Pancreas (tissue), 10 donors: ENCODE measurements at places on chromosomes 5 and 9.

DNA sequence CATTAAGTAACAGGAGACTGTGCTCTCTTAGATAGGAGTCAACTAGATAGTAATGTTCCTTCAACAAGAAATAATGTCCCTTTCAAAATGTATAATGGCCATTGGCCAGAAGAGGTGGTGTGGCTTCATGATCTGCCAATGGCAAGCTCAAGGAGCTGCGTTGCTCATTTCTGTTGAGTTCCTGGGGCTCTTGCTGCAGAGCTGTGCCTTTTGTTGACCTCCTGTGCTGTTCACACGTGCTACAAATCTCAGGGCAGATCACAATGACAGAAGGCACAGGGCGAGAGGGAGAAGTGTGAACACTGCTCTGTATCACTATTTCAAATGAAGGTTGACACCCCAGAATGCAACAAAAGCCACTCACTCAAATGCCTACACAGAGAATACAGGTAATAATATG lies 16.0 kb upstream of the TBC1D2 start:
- no peak overlapping the region for H3K4me3 ChIP-seq
- no peaks in the 10 kb centered on the region for H3K27me3 ChIP-seq
- no peaks in the 10 kb centered on the region for H3K36me3 ChIP-seq
- no peak for DNase-seq
- no peaks in the 10 kb centered on the region for H3K4me1 ChIP-seq

- H3K4me1 ChIP-seq = no peaks in the 10 kb centered on the region
- DNase-seq = no peak
- H3K27me3 ChIP-seq = no peaks in the 10 kb centered on the region
- H3K36me3 ChIP-seq = no peaks in the 10 kb centered on the region
These were observed 19.7 kb upstream of the TRAF1 start for GRCh38 chr9:120946259-120946658.

DNA sequence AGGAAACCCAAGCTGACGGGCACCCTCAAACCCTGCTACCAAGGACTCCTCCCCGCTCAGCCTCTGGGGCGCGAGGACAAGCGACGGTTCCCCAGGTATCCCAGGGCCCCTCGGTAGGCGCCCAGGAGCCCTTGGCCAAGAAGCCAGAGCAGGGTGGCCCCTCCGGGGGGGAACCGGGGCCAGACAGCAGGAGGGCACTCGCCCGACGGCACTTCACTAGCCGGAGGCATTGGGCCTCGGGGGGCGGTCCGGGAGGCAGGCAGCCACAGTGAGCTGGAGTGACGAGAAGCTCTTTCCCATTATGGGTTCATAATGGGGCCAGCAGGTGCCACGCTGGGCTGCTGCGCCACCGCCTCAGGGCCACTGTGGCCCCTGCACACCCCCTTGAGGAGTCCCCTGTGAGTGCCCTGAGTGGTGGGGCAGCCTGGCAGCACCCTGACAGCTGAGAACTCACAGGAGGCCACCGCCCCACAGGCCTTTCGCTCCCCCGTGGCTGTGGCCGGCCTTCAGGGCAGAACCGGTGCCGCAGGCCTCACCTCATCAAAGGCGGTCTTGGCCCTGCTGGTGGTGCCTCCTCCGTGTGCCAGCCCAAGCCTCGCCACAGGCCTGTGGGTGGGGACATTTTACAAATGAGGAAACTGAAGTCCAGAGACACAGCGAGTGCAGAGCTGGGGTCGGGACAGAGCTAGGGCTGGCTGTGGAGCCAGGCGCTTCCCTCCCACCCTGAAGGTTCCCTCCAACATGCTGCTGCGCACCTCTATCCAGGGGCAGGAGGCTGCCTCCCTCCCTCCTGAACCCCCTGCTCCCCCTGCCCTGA lies 68.7 kb downstream of the PSMB7 start:
- H3K27me3 ChIP-seq = no peaks in the 10 kb centered on the region
- peaks cover 50% of the 10 kb centered on the region for H3K36me3 ChIP-seq
- no peaks in the 10 kb centered on the region for H3K4me1 ChIP-seq
- no peak overlapping the region for H3K4me3 ChIP-seq

- no peak overlapping the region for H3K27ac ChIP-seq
- H3K27me3 ChIP-seq = no peaks in the 10 kb centered on the region
- DNase-seq = no peak
- H3K4me1 ChIP-seq = peaks cover 3% of the 10 kb centered on the region
These were observed 426.6 kb downstream of the ARHGEF28 start for GRCh38 chr5:74052441-74053221.

DNA sequence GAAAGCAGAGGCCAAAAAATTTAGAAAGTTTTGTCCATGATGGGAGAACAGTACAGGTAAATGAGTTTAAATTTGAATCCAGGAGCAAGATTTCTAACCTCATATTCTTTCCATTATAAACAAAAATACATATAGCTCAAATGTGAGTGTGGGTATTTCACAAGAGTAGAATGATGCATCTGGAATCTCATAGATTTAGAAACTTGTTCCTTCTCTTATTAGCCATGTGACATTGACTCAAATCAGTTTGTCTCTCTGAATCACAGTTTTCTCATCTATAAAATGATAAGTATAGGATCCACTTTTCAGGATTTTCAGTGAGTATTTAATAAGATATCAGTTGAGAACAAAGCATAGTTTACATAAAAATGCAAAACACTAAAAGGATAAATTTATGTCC lies 436.3 kb upstream of the PAPPA start:
- no peak overlapping the region for H3K4me3 ChIP-seq
- DNase-seq = no peak
- no peak overlapping the region for H3K27ac ChIP-seq
- H3K36me3 ChIP-seq = no peaks in the 10 kb centered on the region
- no peaks in the 10 kb centered on the region for H3K4me1 ChIP-seq

DNA sequence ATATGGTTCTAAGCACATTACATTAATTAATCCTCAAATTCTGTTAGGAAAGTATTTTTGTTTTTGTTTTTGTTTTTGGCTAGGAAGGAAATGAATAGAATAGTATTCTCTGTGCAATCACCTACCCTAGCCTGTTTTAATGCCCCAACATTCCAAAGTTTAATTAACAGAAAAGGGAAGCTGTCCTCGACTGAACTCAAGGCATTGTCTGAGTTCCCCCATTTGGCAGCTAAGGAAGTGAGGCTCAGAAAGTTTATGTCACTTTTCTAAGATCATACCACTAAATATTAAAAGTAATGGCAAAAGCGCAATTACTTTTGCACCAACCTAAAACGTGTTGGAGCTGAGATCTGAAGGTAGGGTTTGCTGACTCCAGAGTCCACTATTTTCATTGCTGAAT lies 59.8 kb downstream of the FGF1 start:
- H3K4me1 ChIP-seq = no peaks in the 10 kb centered on the region
- no peak overlapping the region for H3K4me3 ChIP-seq
- H3K36me3 ChIP-seq = no peaks in the 10 kb centered on the region
- no peak for DNase-seq

GRCh38 chr9:129270205-129270604 lies 92.1 kb upstream of the IER5L start:
- no peaks in the 10 kb centered on the region for H3K36me3 ChIP-seq
- H3K27ac ChIP-seq = no peak overlapping the region
- no peak for DNase-seq

DNA sequence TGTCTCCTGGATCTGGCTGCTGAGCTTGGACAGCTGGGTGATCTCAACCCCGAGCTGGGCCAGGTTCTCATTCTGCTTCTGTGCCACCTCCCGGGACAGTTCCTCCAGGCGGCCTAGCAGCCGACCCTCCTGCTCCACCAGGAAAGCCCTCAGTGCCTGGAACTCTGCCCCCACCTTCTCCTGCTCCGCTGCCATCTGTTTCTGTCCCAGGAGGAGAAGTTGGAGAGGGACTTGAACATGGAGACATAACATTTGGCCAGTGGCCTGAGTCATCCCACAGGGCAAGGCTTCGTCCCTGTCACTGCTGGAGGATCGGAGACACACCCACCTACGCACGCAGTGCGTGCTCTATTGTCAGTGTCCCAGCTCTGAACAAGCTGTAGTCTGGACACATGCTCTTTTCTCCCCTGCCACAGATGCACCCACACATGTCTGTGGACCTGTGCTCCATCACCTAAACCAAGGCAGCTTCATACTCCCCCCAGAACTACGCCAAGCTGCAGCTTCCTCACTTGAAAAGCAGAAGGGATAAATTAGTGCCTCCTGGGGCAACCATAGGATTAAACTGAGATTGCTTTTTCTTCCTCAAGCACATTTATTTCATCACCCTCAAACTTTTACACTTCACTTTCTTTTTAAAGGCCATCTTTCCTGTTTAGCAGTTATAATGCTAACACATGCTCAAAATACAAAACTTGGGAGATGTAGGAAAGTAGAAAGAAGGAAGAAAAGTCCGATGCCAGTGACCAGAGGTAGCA lies 4.9 kb downstream of the TRIM7 start:
- no peaks in the 10 kb centered on the region for H3K36me3 ChIP-seq
- no peaks in the 10 kb centered on the region for H3K27me3 ChIP-seq
- DNase-seq = no peak
- no peak overlapping the region for H3K4me3 ChIP-seq

- H3K36me3 ChIP-seq = peaks cover 31% of the 10 kb centered on the region
- no peaks in the 10 kb centered on the region for H3K4me1 ChIP-seq
- H3K27me3 ChIP-seq = no peaks in the 10 kb centered on the region
- H3K4me3 ChIP-seq = no peak overlapping the region
These were observed 9.8 kb downstream of the SLC31A2 start for GRCh38 chr9:113160571-113160970.

DNA sequence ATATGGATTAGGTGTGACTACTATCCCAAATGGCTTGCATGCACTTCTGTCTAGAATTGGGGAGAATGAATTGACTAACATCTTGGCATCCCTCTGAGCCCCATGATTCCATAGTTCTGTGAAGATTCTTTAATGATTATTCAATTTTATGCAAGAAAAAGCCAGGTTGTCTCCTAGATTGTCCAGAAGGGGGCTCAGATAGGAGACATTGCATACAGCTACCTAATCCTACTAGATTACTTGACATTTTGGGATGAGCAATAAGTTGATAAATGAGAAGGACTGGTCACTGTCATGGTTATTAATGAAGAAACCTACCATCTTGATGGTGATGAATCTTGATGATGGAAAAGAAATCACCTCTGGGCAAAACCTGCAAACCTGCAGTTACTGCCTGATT lies 117.0 kb downstream of the CARTPT start:
- no peaks in the 10 kb centered on the region for H3K4me1 ChIP-seq
- no peaks in the 10 kb centered on the region for H3K27me3 ChIP-seq
- H3K4me3 ChIP-seq = no peak overlapping the region
- H3K36me3 ChIP-seq = no peaks in the 10 kb centered on the region

DNA sequence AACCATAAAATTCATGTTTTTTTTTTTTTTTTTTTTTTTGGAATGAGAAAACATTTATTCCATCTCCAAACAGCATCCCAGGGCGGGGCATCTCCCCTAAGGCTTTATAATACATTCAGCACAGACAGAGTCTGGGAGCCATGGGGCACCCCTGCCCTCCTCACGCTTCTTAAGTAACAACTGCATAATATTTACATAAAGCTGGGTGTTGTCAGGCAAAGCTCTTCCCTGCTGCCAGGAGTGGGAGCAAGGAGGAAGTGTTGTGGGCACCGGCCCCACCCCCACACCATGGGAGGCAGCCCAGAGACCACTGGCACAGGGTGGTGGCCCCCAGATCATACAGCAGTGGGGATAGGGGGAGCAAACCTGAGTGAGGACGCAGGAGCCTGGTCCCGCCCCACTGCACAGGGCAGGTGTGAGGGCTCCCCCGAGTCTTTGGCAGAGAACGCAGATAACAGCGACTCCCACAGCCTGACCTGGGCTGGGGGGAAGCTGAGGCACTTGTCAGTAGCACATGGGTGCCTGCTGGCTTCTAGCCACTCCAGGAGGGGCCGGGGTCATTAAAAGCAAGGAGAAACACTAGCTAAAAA lies 86.1 kb upstream of the CEP78 start:
- H3K27ac ChIP-seq = no peak overlapping the region
- no peaks in the 10 kb centered on the region for H3K4me1 ChIP-seq
- H3K36me3 ChIP-seq = no peaks in the 10 kb centered on the region
- DNase-seq = no peak
- H3K4me3 ChIP-seq = no peak overlapping the region
- no peaks in the 10 kb centered on the region for H3K27me3 ChIP-seq

DNA sequence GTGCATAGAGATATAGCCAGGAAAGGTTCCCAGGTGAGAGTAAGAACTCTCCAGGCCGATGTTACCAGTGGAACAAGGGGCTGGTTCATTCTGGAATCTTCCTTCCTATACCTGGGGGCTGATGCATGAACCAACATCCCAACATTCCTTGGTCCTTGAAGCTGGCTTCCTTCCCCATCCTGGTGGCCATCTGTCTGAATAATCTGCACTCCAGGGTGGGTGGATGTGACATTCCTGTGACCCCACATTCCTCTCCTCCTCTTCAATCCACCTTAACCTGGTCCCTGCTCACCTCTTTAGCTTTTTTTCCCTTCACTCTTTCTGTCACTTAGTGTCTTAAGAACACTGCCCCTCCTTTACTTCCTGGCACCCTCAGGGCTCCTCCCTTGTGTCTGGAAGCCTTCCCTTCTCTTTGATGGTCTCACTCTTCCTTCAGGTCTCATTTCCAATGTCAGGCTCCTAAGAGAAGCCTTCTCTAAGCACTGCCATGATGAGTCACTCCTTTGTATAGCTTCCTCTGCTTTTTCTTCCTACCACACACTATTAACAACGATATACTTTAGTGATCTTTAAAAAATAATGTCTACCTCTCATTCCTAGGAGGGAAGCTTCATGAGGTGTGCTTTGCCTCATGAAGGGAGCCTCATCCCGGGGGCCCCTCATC lies 80.3 kb downstream of the BOD1 start:
- no peak overlapping the region for H3K27ac ChIP-seq
- H3K27me3 ChIP-seq = no peaks in the 10 kb centered on the region
- no peak overlapping the region for H3K4me3 ChIP-seq
- no peak for DNase-seq
- H3K36me3 ChIP-seq = no peaks in the 10 kb centered on the region
- peaks cover 3% of the 10 kb centered on the region for H3K4me1 ChIP-seq

DNA sequence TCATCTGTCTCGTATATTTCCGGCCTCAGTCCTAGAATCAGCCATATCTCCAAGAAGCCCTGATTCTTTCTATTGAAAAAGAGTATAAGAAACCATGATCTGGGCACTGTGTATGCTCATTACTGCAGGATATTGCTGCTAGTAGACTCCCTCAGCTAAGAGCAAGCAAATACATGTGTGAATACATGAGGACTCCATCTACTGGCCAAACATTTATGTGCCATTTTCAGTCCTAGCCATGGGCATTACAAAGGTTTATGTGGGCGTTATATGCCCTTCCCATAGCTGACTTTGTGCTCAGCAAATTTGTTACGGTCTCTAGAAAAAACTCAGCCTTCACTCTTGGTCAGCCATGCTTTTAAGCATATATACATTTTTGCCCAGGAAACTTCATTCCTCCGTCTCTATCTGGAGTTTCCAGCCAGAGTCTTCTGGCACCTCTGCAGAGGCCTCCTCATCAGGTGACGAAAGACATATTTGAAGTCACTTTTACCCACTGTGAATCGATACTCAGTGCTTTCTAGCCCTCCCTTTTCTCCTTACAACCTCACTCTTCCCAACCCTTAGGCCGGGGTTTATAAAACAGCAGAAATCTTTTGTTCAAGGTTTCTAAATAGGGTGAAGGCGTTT lies 1495.6 kb upstream of the CDH6 start:
- H3K4me1 ChIP-seq = no peaks in the 10 kb centered on the region
- H3K27ac ChIP-seq = no peak overlapping the region
- no peak overlapping the region for H3K4me3 ChIP-seq
- H3K27me3 ChIP-seq = no peaks in the 10 kb centered on the region
- no peak for DNase-seq

- no peak for DNase-seq
- H3K27ac ChIP-seq = no peak overlapping the region
- no peaks in the 10 kb centered on the region for H3K27me3 ChIP-seq
- H3K36me3 ChIP-seq = no peaks in the 10 kb centered on the region
- no peak overlapping the region for H3K4me3 ChIP-seq
These were observed 152.2 kb upstream of the HMHB1 start for GRCh38 chr5:143659599-143660238.

- H3K4me1 ChIP-seq = no peaks in the 10 kb centered on the region
- H3K4me3 ChIP-seq = no peak overlapping the region
- H3K27me3 ChIP-seq = no peaks in the 10 kb centered on the region
- H3K36me3 ChIP-seq = no peaks in the 10 kb centered on the region
These were observed 38.9 kb downstream of the LYRM7 start for GRCh38 chr5:131209506-131210150.
